ENCODE measurements at places on chromosomes 12 and 14.

DNA sequence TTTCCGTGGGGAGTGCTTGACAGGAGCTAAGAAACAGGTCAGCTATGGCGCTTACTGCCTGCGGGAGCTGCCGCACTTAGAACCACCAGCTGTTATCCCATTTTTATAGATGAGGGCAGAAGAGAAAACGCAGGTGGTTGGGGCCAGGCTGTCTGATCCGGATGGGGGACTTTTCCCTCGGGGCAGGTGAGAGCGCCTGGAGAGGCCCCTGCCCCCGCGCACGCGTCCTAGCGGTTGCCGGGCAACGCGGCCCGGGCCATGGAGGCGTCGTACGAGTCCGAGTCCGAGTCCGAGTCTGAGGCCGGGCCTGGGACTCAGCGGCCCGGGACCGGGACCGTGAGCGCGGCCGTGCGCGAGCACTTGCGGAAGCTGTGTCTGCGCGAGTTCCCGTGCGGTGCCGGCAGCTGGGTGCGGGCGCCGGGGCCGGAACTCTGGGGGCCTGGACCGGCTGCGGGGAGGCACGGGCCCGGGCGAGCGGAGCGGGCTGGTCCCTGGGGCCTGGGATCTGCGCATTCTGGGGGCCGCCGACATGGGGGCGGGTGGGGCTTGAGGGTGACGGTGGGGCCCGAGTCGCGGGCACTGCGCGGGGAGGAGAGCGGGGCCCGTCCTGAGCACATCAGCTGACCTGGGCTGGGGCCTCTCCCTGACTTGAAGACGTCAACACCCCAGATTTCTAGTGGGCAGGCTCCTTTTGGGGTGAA is at the start of gene LRRC43:
Gene LRRC43 (plus strand): TSS at position 237 of the 701 bp plus-strand sequence. CDS start 22 bp downstream, at position 259.
- peak; percentile 50 for DNase-seq

DNA sequence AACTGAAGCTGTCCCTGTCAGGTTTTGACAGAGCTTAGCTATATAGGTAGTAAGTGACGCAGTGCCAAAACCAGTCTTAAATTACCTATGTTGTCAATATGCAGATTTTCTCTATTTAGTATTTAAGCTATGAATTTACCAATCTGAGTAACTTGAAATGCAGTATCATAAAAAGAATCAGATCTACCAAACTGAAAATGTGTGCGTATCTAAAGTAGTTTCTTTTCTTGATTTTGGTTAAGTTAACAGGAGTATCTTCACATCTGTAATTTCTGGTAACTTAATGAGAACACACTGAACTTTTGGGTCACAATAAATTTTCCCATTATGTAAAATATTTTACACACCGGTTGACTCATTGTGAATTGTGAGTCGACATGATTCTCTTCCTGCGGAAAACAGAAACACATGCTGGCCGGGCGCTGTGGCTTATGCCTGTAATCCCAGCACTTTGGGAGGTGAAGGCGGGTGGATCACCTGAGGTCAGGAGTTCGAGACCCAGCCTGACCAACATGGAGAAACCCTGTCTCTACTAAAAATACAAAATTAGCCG is 45.1 kb downstream of the TRAF3 start:
- peak; percentile 38 for DNase-seq

GRCh38 chr14:67405771-67406170 is 6.2 kb downstream of the PLEK2 start:
- DNase-seq = no peak

GRCh38 chr14:50062438-50063085 is 53.8 kb downstream of the VCPKMT start:
- DNase-seq = peak; percentile 89

- DNase-seq = no peak
Observed at GRCh38 chr14:35986219-35986573, 160.1 kb downstream of the BRMS1L start.

DNA sequence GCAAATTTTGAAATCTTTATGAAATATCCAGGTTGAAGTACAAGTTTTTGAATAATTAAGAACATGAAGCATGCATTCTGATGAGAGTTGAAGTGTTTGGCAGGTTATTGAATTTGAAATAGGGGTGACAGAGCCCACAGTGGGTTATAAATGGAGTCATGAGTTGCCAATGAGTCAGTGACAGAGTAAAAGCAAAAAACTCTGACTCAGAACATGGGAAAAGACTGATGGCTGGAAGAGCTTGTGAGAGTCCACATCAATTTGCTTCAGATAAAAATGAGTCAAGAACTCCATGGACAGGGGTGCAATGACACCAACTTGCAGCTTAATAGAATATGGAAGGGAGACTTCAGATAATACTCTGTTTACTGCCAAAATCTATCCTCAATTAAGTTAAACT is 105.3 kb downstream of the SLC6A15 start:
- DNase-seq = no peak

- no peak for DNase-seq
Observed at GRCh38 chr12:50686976-50687375, 76.9 kb upstream of the ATF1 start.

DNA sequence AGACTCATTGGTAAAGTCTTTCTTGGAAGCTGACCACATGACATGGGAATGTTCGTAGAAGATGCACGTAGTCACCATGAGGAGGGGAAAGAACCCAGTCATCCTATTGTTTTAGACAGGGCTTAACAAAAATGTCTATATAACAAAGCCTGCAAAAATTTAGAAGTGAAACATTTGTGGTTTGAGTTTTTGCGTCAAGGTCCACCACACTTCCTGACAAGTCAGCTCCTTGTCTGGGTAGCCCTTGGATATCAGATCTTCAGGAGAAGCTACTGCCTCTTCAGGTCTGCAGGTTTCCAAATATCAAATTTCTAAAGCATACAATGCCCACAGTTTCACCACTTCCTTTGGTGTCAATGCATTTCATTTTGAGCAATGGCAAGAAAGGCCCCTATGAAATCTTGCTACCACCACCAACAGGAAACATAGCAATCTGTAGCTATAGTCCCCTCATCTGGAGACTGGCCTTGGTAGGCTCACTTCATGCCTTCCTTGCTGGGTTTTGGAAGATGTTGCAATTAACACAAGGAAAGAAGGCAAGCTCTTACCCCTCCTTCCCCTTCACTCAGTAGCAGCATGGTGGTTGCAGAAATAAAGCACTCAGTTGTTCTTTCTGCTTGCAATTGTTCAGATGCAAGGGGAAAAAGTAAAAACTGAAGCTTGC is 235.2 kb downstream of the PCNX1 start:
- DNase-seq = no peak

DNA sequence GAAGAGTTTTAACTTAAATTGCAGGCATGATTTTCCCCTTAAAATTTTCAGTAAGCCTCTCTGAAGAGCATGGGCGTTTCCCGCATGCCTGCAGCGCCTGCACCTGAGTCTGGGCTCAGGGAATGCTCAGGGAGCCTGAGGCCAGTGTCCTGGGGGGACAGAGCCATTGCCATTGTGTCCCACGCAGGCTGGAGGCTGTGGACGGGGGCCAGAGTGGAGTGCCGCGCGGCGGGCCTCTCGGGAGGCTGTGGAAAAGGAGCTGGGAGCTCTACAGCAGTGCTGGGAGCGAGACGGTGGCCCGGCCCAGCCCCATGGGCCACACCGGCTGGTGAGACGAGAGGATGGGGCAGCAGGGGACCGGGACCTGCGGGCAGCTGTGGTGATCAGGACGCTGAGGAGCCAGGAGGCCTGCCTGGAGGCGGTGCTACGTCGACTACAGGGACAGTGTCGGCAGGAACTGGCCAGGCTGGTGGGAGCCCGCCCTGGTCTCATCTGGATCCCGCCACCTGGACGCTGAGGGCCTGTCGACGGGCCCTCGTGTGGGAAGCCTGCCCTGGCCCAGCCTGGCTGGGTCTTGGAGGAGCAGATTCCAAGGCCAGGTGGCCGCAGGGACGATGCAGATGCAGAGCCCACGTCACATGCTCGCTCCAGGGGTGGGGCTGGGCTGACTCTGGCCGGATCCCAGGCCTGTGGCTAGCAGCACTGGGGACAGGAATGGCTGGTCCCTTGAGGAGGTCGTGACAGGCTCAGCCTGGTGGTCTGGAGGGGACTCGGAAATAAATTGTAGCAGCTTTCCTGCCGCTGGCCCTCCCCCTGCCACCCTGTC is 7.6 kb downstream of the TEDC1 start:
- DNase-seq = no peak

DNA sequence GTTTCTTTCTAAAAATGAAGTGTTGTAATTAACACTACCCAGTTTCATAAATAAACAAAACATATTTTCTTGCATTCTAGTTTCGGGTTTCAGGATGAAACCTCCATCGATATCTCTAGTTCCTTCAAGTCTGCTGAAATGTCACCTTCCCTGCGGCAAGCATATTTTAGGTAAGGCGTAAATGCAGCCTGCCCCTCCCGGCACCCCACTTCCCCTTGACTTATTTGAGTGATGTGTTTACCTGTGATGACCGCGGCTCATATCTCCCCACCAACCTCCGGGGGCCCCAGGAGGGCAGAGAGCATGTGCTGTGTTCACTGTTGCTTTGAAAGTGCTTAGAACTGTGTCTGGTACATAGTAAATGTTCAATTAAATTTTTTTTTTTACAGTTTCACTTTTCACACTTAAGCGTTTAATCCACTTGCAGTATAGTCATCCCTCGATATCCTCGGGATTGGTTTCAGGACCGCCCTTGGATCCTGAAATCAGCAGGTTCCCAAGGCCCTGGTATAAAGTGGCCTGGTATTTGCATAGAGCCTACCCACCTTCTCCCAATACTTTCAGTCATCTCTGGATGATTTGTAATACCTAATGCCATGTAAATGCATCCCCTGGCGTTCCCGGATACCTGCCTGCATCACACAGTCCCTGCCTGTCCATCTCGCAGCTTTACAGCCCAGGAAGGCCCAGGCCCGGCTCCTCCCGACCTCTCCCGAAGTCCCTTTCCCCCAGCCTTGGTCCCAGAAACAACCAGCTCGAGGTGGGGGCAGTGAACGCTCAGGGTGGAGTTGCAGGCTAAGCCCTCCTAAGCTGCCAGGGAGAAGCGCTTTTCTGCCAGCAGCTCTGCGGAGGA is 40.2 kb upstream of the FBRSL1 start:
- no peak for DNase-seq

DNA sequence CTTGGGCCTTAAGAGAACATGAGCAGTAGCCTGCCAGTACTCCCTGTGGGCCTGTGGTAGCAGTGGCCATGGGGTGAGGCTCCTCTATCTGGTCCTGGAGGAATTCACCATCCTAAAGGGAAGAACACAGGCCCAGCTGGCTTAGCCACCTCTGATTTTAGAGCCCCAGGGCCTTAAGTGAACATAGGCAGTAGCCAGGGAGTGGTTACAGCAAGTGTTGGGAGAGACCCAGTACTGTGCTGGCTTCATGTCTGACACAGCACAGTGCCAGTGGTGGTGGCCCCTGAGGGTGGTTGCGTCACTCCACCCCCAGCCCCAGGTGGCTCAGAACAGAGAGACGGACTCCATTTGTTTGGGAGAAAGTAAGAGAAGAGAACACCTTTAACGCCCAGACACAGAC is 105.1 kb downstream of the TXNDC16 start:
- DNase-seq = no peak

DNA sequence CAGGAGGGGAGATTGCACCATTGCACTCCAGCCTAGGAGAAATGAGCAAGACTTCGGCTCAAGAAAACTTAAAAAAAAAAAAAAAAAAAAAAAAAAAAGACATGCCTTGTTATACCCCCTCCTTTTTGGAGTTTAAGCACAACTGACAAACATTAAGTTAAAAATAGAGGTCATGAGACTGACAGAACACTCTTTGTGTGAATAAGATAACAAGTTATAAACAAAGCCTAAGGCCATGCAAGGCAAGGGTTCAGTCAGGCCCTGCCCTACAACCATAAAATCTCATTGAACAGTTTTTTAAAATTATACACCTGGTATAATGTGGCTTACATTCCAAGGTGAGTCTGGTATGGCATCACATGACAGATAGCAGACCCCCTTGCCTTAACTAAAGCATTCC is 39.3 kb downstream of the TSPAN19 start:
- DNase-seq = no peak

DNA sequence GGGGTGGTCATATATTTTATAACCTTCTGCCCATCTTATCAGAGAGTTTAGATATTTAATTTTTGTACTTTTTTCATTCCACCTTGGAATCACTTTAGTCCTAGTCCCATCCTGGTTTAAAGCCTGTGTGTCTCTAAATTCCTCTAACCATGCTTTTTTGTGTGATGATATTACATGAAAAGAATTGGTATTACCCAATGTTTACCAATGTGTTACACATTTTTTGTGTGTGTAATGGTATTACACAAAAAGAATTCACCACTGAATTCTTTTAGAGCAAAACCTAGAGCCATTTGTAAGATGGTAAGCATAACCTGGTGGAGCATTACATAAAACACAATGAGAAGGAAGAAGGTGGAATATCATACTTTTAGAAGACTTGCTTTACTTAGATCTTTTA is 77.5 kb downstream of the FAR2 start:
- DNase-seq = no peak

DNA sequence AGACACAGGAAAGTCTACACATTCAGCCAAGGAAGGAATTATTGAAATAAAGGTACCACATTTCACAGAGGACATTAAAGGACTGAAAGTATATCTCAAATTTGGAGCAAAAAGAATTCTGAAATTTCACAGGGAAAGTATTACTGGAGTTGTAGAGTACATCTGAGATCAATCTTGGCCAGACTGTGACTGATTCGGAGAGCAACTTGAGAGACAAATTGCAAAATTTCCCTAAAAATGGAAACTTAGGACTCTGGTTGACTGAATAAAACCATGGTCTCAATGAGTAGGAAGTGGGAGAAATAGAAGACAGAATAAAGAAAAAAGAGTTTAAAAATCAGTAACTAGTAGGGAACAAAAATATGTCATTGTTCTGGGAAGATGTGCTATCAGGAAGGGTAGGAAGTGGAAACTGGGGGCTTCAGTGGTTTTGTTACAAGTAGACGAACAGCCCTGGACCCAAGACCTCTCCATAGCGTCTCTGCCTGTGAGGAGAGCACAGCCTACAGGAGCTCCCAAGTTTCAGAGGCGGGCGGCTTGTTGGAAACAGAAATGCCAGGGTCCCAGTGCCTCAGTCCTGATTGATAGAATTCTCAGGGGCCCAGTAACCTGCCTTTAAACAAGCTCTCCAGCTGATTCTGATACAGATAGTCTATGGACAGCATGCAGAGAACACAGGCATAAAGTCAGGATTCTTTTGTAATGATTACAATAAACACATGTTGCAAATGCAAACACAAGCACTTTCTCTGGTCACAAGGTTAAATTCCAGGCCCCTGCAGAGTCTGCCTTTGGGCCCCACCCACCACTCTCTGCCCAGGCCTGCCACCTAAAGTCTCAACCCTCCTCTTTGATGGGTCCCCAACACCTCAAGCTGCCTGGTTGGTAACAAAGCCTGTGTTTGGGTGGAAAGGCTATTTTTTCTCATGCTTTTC is 63.1 kb downstream of the BBS10 start:
- no peak for DNase-seq

GRCh38 chr14:61145034-61145902 is 135.9 kb downstream of the TMEM30B start:
- DNase-seq = peak; percentile 42

- DNase-seq = peak; percentile 51
Observed at GRCh38 chr14:92121207-92121669, 268 bp downstream of the NDUFB1 start.

Measured in lung microvascular endothelial cell (primary cell).